Upper lobe of right lung (tissue), 1 donor: ENCODE measurements at places on chromosomes 6 and 20.

GRCh38 chr6:105310947-105311346 lies 91.9 kb downstream of the PREP start:
- no peak for DNase-seq

GRCh38 chr6:42166444-42167141 lies 6.6 kb upstream of the GUCA1A start:
- DNase-seq, result no peak

GRCh38 chr20:17316316-17317038 lies 89.6 kb downstream of the PCSK2 start:
- DNase-seq, result no peak

DNA sequence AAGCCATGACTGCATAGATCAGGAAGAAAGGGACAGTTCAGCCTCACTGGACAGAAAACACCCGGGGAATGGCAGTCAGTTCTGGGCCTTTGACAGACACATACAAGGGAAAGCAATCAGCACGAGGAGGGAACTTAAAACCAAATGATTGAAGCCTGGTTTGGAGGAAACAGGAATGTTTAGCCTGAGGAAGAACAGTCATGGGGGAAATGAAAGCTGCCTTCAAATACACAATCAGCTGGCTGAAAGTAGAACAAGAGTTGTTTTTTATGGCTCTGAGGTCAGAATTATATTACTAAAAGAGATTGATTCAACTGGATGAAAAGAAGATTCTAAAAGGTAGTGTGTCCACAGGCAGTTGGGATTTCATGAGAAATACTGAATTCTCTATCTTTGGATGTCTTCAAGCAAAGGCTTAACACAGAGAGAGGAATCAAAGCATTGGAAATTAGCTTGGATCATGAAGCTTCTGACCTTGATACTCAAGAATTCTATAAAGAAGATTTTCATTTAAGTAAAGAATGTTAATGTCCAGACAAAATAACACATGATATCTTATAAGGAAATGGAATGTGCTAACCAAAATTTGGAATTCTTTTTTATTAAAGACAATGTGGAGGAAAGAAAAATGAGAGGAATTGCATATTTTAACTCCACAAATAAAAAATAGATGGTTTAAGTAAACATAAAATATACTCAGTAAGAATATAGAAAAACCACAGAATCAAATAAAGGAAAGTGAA lies 216.6 kb downstream of the IBTK start:
- DNase-seq, result no peak

GRCh38 chr20:43917380-43917779 lies 2.7 kb downstream of the TOX2 start:
- peak; percentile 46 for DNase-seq

DNA sequence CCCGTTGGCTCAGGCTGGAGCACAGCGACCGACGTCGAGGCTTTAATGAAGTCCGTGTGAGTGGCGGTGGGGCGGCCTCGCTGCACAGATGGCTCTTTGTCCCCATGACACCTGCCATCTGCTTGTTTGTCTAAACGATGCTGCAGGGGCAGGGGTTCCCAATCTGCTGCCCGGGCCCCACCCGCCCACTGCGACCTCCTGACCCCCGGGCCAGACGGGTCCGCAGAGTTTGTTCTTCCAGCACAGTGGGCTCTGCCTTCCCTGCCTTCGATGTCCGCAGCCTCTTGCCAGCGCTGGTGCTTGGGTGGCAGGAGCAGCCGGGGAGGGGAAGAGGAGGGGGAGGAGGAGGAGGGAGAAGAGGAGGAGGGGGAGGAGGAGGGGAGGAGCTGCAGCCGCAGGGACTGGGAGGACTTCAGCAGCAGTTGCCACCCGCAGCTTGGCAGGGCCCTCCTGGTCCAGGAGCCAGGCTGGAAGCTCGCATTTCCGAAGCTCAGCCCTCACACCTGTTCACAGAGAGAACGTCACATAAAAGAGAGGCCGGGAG lies 210.0 kb downstream of the DLL1 start:
- no peak for DNase-seq

DNA sequence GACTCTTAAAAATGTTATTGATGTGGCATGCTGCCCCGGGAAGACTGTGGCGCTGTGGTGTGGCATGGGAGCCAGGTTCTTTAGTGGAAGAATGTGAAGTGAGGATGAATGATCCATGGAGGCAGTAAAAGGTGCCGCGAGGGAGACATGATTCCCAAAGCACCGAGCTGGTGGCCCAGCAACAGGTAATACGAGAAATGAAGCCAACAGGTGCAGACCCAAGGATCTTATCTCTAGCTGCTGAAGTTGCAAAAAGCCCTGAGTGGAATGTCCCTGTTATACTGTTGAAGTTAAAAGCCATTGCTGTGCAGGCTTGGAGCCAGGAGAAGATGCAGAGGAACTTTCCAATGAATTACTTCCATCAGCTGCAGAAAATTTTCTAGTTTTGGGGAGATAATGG lies 53.5 kb downstream of the OR2B6 start:
- no peak for DNase-seq

GRCh38 chr20:20827992-20828597 lies 115.7 kb upstream of the RALGAPA2 start:
- no peak for DNase-seq

DNA sequence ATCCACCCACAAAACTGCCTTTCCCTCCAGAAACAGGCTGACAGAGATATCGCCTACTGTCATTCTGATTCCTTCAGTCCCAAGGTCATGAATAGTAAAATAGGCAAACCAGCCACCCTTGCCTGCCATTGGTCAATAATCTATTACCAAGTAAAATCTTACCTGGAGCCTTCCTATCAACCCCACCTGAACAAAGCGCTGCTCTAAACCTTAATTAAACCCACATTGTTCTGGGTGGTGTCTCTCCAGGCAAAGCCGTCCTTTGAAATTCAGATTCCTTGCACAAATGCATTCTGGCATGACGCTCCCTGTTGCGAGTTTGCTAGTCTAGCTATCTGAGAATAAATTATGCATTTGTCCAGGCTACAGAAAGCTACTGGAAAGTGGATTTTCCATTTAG lies 291.6 kb upstream of the ECI2 start:
- no peak for DNase-seq

DNA sequence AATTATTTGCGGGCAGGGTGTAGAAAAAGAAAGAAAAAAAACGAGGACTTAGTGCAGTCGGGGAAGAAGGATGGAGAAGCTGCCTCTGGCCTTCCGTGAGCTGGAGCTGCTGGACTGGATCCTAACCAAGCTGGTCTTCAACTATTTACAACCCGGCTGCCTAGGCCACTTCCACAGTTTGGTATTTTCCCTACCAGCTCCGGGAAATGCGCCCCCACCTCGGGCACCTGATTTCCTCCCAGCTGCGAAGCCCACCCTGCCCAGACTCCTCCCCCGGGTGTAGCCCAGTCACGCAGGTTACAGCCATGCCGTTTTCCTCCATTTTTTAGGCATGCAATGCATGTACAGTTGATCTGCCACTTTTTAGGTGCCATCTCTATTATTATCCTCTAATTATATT lies 21.2 kb downstream of the THEMIS start:
- DNase-seq, result no peak

- peak; percentile 9 for DNase-seq
Observed at GRCh38 chr20:43545837-43546578, 12.8 kb upstream of the SGK2 start.

- DNase-seq, result no peak
Observed at GRCh38 chr20:18727032-18727508, 86.5 kb upstream of the SCP2D1 start.

DNA sequence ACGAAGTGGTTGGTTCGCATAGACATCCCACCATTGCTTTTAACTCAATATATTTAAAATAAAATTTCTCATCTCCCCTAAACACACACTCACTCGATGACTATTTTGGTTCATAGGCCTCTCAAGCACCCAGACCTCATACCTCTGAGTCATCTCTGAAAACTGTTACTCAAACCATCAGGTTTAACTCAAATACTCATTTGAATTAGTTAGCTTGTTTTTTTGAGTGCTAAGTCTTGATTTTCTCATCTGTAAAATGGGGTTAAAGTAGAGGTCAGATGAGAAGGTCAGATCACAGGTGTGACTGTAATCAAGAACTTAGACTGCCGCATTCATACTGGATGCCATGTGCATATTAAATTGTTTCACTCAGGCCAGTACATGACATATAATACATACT lies 243.9 kb upstream of the TENT5A start:
- no peak for DNase-seq

DNA sequence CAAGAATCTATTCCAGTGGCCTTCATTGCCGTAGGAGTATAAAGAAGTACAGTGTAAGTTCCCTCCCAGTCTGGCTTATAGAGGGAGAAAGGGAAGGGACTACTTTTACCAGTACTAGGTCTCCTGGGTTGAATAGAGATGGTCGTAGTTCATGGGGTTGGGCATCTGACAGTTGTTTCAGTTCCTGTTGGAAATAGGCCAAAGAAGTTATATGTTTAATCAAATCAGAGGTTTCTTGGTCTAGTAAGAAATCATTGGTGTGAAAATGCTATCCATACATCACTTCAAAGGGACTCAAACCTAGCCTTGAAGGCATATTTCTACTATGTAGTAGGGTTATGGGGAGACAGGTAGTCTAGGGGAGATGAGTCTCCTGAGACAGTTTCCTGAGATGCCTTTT lies 45.6 kb upstream of the MAN1A1 start:
- no peak for DNase-seq
